ENCODE measurements at places on chromosomes 1 and 21. TPM values are rescaled to one million over a fixed set of nuclear protein-coding genes. Genes with fewer than 3 reads are reported as not detected.

- no peak for DNase-seq
These were observed 30.8 kb upstream of the GTF2B start for GRCh38 chr1:88922214-88922613.

- DNase-seq = no peak
These were observed 360.2 kb downstream of the ADGRL2 start for GRCh38 chr1:82160903-82161302.

DNA sequence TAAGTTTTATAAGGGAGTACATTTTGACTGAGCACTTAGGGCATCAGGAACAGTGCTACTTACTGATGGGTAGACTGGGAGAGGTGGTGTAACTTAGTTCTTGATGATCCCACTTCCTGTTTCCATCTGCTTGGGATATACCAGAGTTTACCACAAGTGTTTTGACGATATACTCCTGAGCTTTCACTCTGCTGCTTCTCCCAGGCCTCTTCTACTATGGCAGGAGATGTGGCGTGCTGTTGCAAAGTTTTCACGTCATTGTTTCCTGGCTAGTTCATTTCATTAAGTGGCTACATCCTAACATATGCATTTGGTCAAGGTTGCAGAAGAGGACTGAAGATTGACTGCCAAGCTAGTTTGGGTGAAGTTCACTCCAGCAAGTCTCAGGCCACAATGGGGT is 41.3 kb upstream of the LAMC2 start:
- no peak for DNase-seq

- DNase-seq = no peak
These were observed 27.5 kb downstream of the PRMT2 start for GRCh38 chr21:46662765-46663500.

- DNase-seq = no peak
These were observed 22.4 kb downstream of the DDX20 start for GRCh38 chr1:111778066-111778465.

GRCh38 chr1:165298203-165298820 is 58.2 kb downstream of the LMX1A start:
- no peak for DNase-seq

- no peak for DNase-seq
These were observed 31.4 kb downstream of the GRIK3 start for GRCh38 chr1:37002898-37003297.

DNA sequence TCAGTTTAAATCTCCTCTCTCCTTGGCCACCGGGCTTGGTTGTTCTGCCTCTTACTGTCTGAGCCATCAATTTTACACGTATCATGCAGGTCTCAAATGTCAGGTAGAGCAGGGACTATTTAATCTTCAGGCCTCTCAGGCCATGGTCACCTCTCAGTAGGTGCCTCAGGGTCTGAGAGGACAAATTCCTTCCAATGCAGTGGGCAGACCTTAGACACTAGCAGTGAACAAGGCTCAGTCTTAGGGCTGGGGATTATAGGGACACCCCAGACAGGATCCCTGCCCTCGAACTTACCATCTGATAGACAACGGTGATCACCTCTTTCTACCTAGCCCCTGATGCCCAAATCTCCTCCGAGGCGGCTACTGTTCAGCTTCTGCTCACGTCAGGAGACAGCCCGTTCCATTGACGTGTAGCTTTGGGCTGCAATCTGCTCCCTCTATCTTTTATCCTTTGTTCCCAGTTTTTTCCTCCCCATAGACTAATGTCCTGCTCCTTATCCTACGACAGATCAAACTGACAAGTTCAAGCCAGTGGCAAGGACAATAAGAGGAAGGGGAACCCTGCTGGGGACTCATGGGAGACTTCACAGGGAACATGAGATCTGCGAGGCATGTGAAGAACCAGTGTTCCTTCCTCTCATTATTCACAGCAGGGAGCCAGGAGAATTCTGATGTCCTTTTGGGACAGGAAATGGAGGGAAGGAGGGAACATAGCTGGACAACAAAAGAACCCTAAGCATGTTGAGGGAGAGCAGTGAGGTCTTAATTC is 1.4 kb upstream of the MYOG start:
- no peak for DNase-seq

DNA sequence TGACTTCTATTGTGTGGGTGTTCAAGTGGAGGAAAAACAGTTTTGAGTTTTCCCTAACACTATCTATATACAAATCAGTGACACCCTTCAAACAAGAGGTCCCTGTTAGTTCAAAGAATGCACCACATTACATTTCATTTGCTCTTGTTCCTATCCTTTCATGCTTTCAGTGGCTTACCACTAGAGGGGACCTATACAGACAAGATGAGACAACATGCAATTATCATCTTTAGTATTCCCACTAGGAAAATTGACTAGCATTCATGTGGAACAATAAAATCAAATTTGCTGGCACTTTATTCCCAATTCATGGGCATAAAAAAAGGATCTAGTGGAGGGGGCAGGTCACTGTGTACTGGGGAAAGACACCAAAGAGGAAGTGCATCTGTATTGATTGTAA is 13.3 kb upstream of the SIPA1L2 start:
- DNase-seq = no peak

DNA sequence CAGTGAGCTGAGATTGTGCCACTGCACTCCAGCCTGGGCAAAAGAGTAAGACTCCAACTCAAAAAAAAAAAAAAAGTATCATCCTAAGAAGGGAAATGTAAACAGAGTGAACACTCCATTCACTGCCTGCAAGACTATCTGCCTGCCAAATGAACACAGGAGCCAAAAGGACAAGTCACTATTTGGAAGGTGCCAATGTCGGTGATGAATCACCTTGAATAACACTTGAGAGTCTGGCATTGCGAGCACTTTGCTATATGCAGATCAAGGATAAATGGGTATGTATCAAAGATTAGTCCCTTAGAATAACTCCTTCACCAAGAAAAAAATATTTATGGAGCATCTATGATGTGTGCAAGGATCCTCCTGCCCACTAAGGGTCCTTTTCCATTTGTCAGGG is 6.6 kb downstream of the UBR4 start:
- DNase-seq = no peak

- no peak for DNase-seq
These were observed 21.8 kb upstream of the COL18A1 start for GRCh38 chr21:45383111-45383614.

DNA sequence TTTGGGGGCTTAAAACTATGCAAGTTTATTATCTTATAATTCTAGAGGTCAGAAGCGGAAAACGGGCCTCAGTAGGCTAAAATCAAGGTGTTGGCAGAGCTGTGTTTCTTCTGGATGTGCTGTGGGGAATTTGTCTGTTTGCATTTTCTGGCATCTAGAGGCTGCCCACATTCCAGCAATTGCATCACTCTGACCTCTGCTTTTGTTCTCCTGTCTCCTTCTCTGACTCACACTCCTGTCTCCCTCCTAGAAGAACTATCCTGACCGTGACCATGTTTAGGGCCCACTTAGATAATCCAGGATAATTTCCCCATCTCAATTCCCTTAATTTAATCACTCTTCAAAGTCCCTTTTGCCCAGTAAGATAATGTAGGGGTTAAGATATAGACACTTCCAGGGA is 127.4 kb upstream of the DEPDC1 start:
- no peak for DNase-seq

GRCh38 chr1:41378999-41379737 is 17.9 kb downstream of the FOXO6 start:
- no peak for DNase-seq

DNA sequence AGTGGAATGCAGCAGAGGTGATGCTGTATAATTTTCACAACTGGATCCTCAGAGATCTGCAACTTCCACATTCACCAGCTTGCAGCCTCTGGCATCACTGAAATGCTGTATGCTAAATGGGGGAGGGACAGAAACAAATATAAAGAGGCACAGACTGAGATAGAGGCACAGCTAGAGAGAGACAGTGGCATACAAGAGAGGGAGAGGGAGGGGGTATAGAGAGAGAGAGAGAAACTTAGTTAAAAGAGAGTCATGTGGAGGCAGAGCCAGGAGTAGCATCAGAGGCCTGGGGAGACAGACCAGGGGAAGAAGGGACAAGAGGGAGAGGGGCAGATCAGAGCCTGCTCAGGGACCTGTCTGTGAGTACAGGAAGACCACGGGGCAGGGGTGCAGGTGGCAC is 84.5 kb upstream of the GRIK3 start:
- DNase-seq = no peak

Gene SYT6
- total RNA-seq = 7.3 TPM

Gene SPRR2E
- total RNA-seq = not detected

Gene ZSCAN20
- 10.3 TPM for total RNA-seq

Gene DNASE2B
- total RNA-seq = 0.16 TPM

Gene ADARB1
- 17.0 TPM for total RNA-seq

Gene CD1D
- total RNA-seq = 1.6 TPM

Gene RYR2
- 40.7 TPM for total RNA-seq

Gene ITLN2
- total RNA-seq = not detected

Gene PTGER3
- total RNA-seq = 1.2 TPM

Gene GALE
- total RNA-seq = 20.0 TPM

Gene IL6R
- 2.8 TPM for total RNA-seq

Gene C1orf116
- total RNA-seq = not detected

Gene RASSF5
- 0.62 TPM for total RNA-seq

Gene PLPP3
- 36.5 TPM for total RNA-seq

Gene ZNF593OS
- total RNA-seq = not detected

Gene PEX19
- total RNA-seq = 32.9 TPM

Gene REN
- total RNA-seq = not detected
